Pulmonary artery endothelial cell (primary cell): ENCODE measurements at places on chromosomes 5 and 9.
A peak's percentile ranks its signal among the peaks of the same experiment; 100 is the strongest.

DNA sequence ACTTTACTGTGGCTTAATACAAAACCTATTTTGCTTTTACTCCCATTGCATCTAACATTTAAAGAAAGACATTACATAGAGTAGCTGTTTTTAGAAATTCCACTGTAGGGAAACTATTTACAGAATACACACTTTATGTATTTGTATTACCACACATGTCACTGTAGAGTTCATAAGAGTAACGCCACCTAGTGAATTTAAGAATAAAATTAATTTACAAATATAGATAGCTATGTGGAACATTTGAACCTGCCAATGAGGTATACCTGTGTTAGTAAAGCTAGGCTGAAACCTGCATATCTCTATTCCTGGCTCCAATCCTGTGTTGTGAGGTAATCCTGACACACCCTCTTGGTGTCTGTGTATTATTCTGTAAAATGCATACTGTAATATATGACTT lies 234.4 kb downstream of the MAST4 start:
- DNase-seq = no peak

DNA sequence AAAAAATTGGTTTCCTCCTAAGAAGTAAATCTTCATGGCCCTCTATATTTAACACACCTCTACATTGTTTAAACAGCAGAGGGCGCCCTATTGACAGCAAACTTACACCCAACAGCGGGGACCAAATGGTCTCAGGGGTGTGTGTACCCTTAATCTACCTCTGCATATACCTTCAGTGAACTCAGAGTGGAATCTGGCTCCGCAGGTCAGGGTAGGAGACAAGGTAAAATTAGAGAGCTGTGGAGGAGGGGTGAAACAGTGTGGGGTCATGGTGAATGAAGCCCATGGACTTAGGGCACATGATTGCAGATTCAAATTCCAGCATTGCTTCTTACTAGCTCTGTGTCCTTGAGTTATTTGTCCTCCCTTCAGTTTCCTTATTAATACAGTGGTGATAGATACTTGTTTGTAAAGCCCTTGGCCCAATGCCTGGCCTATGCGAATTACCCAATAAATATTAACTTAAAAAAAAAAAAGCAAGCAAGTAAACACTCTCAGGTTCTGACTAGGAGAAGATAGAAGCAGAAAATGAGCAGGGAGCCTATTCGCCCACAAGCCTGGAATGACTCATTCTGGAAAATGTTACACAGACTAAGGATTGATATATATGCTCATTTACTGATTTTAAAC lies 122.9 kb downstream of the CAVIN4 start:
- DNase-seq = no peak

DNA sequence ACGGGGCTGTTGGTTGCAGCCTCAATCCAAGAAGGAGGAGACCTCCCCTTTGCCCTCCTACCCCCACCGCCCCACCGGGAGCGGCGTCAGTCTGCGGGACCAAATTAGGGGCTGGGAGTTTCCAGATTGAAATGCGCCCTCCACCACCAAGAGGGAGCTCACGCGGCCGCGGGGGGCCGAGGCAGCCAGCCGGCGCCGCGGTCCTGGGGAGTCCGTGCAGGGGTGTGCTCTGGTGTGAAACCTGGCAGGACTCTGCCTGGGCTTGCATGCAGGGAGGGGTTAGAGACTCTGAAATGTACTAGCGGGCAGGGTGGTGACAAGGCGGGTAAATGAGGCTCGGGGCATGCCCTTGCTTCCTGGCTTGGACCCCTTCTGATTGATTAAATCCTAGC lies 989 bp upstream of the FBN2 start:
- DNase-seq = no peak

GRCh38 chr5:151595411-151595826 lies 4.3 kb upstream of the FAT2 start:
- DNase-seq = no peak

DNA sequence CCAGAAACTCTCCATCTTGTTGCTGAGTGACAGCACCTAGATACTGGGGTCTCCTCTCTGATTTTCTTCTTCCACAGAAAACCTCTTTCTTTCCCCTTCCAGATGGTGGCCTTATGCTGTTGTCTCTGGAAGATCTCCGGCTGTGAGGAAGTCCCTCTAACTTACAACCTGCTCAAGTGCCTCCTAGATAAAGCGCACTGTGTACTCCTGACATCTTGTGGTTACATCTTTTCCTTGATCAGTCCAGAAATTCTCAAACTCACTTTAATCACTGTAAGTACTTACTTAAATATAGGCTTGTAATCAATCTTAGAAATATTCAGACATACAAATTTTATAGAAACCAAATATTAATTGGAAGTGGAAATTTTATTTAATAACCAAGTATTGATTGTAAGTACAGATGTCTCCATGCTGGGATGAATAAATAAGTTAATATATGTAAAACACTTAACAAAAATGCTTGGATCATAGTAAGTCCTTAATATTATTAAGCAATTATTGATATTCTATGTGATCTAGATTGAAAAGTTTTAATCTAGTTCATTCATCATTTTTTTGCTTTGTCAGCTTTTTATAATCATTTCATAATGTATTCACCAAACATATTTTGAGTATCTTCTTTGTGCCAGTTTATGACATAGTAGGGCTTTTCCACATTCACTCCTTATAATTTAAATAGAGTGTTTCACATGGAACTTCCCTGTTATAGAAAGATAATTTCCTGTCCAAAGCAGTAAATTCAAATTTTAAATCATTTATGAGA lies 1381.4 kb upstream of the CDH6 start:
- DNase-seq = no peak

- no peak for DNase-seq
Observed at GRCh38 chr5:123771715-123772114, 259.7 kb downstream of the CSNK1G3 start.

- no peak for DNase-seq
Observed at GRCh38 chr9:73615557-73615956, 463.9 kb downstream of the ANXA1 start.

- DNase-seq = no peak
Observed at GRCh38 chr5:120415985-120416384, 48.1 kb upstream of the PRR16 start.

- no peak for DNase-seq
Observed at GRCh38 chr9:136052991-136053756, 41.9 kb downstream of the NACC2 start.

GRCh38 chr5:171849585-171850323 lies 64.1 kb downstream of the SMIM23 start:
- DNase-seq = no peak

- no peak for DNase-seq
Observed at GRCh38 chr5:52800394-52801213, 12.9 kb downstream of the ITGA1 start.

- DNase-seq = no peak
Observed at GRCh38 chr9:3244963-3245653, 280.7 kb downstream of the RFX3 start.

DNA sequence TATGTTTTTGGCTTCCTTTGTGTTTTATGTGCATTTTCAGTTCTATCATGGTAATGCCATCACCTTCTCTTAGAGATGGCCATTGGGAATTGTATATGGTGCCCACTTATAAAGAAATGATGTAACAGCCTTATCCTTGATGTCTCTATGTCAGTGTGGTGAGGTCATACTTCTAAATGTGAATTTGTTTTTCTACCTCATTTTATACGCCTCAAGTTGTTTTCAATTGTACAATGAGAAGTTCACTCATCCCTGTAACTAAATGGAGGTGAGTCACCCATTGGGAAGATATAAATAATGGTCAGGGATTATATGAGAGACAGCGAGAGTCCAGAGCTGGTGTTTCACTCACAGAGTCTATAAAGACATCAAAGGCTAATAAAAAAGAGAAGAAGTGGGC lies 402.4 kb downstream of the AGTPBP1 start:
- no peak for DNase-seq

DNA sequence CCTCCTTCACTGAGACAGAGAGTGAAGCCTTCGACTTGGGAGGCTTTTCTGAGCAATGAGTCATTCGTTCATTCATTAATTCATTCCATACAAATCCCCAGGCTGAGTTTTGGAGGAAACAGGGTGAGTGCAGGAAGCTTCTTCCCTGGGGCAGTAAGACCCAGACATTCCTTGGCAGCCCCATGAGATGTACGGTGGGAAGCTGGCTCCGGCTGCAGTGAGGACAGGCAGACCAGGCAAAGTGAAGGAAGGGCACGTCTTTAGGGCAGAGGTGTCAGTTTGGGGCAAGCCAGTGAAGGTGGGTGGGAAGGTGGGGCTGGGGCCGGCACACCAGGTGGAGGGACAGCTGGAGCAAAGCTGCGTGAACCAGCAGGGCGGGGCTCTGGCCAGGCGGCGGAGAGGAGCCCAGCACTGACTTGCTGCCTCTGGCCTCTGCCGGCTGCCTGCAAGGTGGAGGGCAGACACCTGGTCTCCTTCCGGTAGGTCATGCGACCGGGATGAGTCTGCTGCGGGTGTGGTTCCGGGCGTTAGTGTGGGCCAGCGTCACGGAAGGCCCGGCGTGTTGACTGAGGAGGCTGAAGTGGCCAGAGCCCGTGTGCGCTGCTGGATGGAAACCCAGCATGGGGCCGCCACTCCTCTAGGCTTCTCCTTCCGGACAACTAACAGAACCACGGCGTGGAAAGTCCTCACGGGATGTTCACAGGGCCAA lies 16.6 kb downstream of the OLFM1 start:
- no peak for DNase-seq

DNA sequence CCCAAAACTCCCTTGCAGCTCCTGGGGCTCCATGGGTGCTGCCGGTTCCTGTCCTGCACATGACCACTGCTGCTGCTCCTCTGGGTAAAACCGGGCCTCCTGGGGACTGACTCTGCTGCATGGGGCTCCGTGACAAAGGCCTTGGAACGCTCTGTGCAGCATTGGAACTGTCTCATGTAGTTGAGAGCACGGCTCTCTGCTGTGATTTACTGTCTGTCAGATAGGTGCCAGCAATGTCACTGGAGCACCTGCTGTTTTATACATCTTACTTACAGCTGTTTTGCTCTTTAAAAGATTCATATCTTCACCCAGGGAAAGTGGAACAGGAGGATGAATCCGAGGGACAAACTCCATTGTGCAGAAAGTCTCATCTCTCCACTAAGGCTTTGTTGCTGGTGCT lies 138.1 kb downstream of the YIPF5 start:
- DNase-seq = no peak

- no peak for DNase-seq
Observed at GRCh38 chr5:7955476-7955875, 86.5 kb downstream of the MTRR start.

GRCh38 chr9:127105805-127106465 lies 16.5 kb downstream of the ANGPTL2 start:
- DNase-seq = no peak

GRCh38 chr5:80784451-80784850 lies 129.7 kb upstream of the DHFR start:
- DNase-seq = no peak

DNA sequence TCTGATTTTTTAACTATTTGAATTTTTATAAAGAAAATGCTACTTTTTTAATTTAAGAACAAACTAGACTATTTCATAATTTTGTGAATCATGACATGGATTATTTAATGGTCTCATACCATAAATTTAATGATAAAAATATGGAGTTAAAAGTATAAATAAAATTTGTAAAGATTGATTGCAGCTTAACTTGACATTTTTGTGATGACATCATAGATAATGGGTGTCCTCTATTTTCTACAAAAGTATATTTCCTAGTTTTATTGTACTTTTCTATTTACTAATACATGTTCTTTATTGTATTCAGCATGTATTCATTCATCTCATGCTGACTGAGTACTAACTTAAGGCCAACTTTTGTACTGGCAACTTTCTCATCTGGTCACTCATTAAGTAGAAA lies 1096.5 kb downstream of the NR2F1-AS1 start:
- DNase-seq = no peak

- no peak for DNase-seq
Observed at GRCh38 chr5:77301447-77301883, 91.0 kb downstream of the PDE8B start.

DNA sequence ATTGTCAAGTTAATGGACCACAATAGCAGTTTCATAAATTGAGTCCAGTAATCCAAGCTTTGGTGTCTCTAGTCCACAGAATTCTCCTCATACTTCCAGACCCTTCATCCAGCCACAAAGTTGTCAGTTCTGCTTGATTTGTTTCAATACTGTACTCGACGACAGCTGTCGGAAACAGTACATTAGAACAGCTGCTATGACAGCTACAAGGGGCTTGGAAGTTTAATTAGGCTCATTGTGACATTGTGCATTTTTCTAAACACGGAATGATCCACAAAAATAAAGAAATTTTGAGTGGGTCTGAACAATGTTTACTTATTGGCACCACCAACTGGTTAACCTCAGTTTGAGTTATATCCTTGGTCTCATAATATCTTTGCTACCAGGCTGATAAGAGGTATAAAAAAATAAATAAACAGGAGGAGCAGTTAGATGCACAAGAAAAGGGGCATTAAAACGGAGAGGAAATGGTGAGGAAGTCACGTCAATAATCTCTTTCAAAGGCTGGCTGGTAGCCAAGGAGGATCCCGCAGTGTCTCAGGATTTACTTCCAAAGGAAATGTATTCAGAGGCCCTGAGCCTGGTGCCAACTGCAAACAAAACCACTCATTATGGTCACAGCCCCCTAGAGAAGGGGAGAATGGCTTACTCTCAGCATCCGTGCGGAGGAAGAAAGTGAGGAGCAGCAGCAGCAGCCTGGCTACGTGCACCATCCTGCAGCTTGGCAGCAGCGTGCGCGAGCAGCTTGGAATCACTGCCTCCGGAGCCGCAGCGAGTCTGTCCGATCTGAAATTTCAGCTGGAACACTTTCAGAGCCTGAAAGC lies 933.8 kb upstream of the DMAC1 start:
- no peak for DNase-seq

GRCh38 chr5:159031513-159031912 lies 68.2 kb downstream of the EBF1 start:
- DNase-seq = no peak

GRCh38 chr5:154038261-154038706 lies 426 bp downstream of the FAM114A2 start:
- DNase-seq = peak; percentile 11

- DNase-seq = no peak
Observed at GRCh38 chr5:41250351-41250987, 37.1 kb upstream of the C6 start.

DNA sequence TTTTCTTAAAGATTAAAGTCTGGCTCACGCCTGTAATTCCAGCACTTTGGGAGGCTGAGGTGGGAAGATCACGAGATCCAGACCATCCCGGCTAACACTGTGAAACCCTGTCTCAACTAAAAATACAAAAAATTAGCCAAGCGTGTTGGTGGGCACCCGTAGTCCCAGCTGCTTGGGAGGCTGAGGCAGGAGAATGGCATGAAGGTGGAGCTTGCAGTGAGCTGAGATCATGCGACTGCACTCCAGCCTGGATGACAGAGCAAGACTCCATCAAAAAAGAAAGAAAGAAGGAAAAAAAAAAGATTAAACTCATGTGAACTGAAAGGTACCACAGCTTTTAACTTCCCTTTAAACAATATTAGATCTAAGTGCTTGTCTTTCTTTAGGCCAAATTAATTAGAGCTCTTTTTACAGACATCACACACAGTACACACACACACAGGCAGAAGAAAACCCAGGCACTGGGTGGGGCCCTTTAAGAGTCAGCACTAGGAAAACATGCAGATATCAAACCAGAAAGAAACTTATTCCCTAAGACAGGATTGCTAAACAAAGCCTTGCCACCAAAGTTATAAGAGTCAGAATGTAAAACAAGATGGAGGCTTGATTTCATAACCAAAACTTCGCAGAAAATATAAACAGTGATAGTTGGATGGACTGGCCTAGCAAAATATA lies 29.3 kb upstream of the UHRF2 start:
- no peak for DNase-seq
